ENCODE measurements at places on chromosomes 7 and 10. TPM values are rescaled to one million over a fixed set of nuclear protein-coding genes. Genes with fewer than 3 reads are reported as not detected.

The CPA4 gene
- 5.3 TPM for total RNA-seq

The H2BK1 gene
- total RNA-seq = not detected

The CYP2C19 gene
- total RNA-seq = 5.0 TPM

The MYO3A gene
- total RNA-seq = 3.1 TPM

The ERVW-1 gene
- not detected for total RNA-seq

The KLF14 gene
- total RNA-seq = not detected

The SLC16A12 gene
- total RNA-seq = 0.18 TPM

The PROSER2 gene
- total RNA-seq = 6.4 TPM

The AKR1B15 gene
- total RNA-seq = 5.0 TPM

The ZNF727 gene
- 2.5 TPM for total RNA-seq

The ITIH2 gene
- total RNA-seq = not detected

DNA sequence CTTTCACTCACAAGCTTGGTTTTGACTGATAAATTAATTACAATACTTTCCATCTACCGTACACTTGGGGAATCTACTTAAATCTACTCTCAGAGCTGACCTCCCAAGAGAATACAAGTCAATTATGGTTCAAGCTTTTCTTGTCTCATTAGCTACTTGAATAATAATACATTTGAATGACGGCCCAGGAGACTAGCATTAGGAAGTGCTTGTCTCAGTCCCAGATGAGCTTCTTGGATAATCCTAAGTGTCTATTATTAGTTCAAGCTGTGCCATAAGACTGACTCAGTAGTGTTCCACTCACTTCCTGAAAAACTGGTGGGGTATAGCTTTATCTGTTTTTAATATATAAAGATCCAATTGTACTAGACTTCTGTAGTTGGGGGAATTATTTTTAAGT, 100.2 kb downstream of the GNAT3 start:
- DNase-seq = no peak

DNA sequence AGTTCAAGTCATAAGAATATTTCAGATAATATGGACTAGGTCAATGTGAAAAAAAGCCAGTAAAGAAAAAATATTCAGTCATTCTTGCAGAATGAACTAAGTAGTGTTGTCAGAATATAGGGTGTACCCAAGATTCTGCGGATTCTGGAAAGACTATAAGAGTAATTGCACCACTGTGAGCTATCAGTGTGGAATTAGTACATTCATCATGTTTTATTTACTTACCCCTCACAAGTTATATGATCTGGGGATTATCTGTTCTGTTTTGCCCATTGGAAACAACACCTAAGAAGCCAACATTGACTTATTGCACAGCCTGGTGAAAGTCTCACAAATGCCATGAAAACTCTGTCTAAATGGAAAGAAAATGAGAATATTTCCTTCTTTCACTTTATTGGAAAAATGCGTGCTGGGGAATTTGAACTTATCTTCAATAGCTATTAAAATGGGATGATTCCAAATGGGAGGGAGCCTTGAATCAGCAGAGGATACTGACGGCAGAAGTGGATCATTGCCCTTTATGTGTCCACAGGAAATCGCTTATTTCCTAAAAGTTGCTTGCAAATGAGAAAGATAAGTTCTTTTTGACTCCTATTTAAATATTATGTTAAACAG, 563.3 kb upstream of the POM121L12 start:
- no peak for DNase-seq

- DNase-seq = no peak
Measured at GRCh38 chr7:47314248-47314647, 267.7 kb downstream of the TNS3 start.

DNA sequence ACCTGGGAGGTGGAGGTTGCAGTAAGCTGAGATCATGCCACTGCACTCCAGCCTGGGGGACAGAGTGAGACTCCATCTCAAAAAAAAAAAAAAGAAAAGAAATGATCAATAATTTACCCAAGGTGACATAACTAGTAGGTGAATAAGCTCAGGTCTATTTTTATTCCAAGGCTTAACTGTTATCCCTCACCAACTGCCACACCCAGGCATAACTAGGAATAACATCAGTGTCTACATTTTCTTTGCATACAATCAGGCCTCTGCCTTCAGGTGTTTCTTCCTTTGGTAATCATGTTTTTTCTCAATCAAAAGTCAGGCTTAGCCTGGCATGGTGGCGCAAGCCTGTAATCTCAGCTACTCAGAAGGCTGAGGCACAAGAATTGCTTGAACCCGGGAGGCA, 26.6 kb downstream of the CPEB3 start:
- DNase-seq = no peak

DNA sequence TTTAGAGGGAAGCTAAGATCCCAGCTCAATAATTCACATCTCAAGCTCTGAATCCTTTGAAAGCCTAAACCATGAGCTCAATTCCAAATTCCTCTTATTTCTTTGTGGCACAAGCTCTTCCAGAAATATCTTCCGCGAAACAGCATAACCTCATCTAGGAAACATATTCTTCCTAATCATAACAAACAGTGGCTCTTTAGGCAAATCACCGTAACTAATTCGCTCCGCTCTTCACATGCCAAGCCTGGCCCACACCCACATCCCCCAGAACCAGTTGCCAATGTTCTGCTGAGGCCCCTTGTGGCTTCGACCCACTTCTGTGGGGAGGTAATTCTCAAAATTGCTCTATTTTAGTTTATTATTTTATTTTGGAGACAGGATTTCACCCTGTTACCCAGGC, 19.2 kb downstream of the GAD2 start:
- no peak for DNase-seq

- DNase-seq = no peak
Measured at GRCh38 chr7:94410413-94411187, 15.9 kb downstream of the COL1A2 start.

DNA sequence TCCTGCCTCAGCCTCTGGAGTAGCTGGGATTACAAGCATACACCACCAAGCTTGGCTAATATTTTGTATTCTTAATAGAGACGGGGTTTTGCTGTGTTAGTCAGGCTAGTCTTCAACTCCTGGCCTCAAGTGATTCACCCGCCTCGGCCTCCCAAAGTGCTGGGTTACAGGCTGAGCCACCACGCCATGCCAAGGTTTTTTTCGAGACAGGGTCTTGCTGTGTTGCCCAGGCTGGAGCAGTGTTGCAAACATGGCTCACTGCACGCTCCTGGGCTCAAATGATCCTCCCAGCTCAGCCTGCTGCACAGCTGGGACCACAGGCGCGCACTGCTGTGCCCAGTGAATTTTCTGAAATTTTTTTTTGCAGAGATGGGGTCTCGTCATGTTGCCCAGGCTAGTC, 3.3 kb upstream of the SEC31B start:
- no peak for DNase-seq

DNA sequence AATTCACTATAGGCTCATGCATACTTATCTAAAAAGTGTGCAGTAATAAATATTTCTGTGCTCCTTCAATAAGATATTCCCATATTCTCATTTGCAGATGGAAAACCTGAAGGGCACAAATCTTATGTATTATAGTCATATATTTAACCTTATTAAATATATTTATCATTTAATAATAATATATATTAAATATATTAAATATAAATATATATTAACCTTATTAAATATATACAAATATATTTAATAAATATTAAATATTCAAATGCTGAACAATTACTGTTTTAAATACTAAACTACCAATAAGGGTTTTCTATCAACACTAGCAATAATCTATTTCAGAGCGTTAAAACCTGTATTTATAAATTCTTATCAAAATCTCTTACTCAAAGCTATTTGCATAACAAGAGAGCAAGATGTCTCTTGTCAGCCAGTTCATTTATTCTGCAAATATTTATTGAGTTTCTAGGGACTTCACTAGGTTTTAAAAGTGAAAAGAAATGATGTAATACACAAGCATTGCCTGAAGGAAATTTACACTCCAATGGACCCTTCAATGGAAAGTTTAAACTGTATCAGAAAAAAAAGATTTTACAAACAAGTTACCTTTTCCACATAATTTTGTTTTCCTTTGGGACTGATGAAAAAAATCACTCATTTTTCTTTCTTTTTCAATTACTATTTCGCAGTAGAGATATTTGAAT, 159.2 kb downstream of the AGMO start:
- DNase-seq = no peak

DNA sequence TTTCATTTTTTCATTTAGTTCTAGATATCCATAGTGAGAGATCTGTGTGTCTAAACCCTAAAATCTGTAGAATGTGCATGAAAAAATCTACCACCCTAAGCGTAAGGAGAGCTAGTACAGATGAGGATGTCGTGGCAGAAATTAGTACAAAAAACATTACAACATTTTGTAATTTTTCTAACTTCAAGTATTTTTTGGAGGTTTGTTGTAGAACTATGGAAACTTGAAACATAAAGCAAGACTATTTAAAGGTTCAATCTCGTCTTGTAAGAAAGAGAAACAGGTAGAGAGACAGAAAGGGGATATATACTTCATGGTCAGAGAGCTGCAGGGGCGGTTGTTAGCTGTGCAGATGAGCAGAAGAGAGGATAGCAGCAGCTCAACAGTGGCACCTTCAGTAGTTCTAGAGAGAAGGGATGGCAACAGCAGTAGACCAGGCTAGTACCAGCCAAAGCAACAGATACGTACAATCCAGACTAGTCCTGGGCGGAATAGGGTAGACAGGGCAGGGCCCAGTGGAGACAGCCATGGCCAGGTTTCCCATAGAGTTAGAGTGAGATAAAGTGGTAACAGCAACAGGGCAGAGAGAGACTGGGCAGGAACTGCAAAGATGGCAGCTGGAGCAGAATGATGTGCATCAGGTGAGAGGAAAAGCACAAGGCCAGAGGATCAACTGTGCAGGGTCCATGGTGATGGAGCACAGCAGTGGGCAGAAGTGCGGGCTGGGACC, 145.2 kb downstream of the FRMD4A start:
- DNase-seq = no peak

DNA sequence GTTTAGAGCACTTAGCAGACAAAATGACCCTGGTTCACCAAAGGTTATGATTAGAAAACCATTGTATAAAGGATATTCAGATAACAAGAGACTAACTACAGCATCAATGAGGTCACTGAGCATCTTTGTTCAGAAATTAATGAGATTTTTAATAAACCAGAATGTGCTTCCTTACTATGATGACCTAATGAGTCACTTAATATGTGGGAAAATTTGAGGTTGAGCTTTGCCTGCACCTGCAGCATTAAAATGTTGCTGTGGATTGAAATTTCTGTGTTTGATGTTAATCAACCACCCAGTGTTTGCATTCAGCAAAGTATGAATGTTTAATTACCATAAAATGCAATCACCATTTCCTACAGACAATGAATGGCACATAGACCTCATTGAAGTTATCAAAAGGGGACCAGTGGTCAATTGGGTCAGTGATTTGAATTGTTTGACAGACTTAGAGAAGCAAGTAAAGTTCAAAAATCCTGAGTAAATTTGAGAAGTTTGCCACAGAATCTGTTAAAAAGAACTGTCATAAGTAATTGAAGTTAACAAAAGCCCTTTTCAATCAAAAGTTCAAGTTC, 45.8 kb downstream of the EXOC6 start:
- no peak for DNase-seq

- no peak for DNase-seq
Measured at GRCh38 chr10:118311505-118311904, 30.6 kb downstream of the FAM204A start.

- DNase-seq = no peak
Measured at GRCh38 chr10:132136689-132137088, 50.1 kb upstream of the DPYSL4 start.

DNA sequence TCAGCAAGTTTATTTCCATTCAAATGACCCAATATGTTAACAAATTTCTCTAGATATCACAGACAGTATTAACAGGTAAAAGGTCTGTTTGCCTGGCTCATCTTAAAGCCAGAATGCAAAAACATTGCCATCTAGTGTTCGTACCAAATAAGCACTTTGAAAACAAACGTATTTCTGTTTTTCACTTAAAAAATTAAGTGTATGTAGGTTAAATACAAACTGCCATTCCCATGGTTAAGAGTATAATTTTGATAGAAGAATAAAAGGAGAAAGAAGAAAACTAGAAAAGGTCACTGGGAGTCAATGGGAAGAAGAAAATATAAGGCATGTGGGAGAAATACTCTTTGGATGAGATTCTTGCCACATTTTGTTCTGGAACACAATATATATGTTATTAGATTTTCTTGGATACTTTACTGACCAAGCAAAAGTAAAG, 51.0 kb downstream of the ORC5 start:
- no peak for DNase-seq

GRCh38 chr10:33155720-33156638, 178.5 kb downstream of the NRP1 start:
- DNase-seq = no peak

GRCh38 chr7:129443612-129444011, 9.4 kb downstream of the STRIP2 start:
- DNase-seq = no peak

GRCh38 chr7:105261689-105262088, 127.0 kb downstream of the SRPK2 start:
- DNase-seq = no peak

GRCh38 chr10:17906002-17906401, 45.7 kb upstream of the SLC39A12 start:
- no peak for DNase-seq

GRCh38 chr7:73427902-73428787, 5.4 kb upstream of the FZD9 start:
- no peak for DNase-seq

GRCh38 chr7:41538810-41539724, 163.8 kb downstream of the INHBA start:
- no peak for DNase-seq

- no peak for DNase-seq
Measured at GRCh38 chr7:25720427-25720826, 431.6 kb upstream of the NFE2L3 start.

- no peak for DNase-seq
Measured at GRCh38 chr7:77528368-77528767, 8.7 kb upstream of the PTPN12 start.

- DNase-seq = no peak
Measured at GRCh38 chr10:23375366-23375765, 30.8 kb upstream of the C10orf67 start.

GRCh38 chr10:108849688-108850087, 1073.6 kb downstream of the XPNPEP1 start:
- no peak for DNase-seq

DNA sequence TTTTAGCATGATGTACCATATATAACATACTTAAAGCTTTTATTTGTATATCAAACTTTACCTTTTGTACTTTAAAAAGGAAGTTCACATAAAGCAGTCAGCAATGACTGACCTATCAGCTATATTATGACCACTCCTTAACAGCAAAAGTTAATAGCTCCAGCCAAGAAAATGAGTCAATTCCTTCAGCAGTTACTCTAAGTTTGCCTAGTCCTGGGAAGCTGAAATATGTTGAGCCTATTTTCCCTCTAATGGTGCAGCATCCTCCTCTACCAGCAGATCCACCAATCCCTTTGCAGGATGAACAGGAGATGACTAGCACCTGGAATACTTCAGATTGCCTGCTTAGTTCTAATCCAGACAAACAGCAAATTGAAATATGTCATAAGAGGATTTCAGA, 64.2 kb downstream of the CUL2 start:
- no peak for DNase-seq

DNA sequence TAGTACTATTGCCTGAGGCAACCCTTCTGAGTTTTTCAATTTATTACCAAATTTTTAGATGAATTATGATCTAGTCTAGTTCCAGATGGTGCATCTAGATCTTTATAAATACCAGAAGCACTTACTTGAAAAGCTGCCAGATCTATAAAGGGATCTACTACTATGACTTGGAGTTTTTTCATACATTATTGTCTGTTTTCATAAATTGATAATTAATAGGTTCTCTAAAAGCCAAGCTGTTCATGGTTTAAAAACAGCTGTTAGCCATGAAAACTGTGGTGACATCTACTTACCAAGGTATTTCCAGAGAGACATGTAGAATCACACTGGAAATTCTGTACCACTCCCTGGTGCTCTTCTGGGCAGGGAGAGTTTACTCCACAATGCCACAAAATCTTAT, 786.5 kb upstream of the C7orf33 start:
- no peak for DNase-seq

Data from esophagus squamous epithelium (tissue), 5 donors.